ENCODE measurements at places on chromosomes 16 and 17.
A peak's percentile ranks its signal among the peaks of the same experiment; 100 is the strongest.

GRCh38 chr16:71933913-71934695, 38.8 kb downstream of the IST1 start:
- DNase-seq, result no peak

DNA sequence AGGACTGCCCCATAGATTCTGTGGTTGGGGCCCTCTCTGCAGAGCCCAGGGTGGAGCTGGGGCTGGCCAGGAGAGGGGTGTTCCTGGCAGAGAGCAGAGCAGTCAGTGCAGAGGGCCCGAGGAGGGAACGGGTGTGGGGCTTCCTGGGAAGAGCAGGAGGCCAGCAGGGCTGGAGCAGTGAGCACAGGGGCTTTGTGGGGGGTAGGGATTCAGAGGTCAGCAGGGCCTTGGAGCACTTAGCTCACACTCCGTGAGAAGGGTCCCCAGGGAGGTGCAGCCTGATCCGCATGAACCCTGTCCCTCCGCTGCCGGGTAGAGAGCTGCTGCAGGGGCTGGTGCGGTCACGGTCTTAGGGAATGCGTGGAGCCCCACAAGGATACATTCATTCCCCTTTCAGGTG, 113.0 kb upstream of the CIBAR2 start:
- no peak for DNase-seq

GRCh38 chr17:41657176-41657754, 31.4 kb upstream of the EIF1 start:
- no peak for DNase-seq

DNA sequence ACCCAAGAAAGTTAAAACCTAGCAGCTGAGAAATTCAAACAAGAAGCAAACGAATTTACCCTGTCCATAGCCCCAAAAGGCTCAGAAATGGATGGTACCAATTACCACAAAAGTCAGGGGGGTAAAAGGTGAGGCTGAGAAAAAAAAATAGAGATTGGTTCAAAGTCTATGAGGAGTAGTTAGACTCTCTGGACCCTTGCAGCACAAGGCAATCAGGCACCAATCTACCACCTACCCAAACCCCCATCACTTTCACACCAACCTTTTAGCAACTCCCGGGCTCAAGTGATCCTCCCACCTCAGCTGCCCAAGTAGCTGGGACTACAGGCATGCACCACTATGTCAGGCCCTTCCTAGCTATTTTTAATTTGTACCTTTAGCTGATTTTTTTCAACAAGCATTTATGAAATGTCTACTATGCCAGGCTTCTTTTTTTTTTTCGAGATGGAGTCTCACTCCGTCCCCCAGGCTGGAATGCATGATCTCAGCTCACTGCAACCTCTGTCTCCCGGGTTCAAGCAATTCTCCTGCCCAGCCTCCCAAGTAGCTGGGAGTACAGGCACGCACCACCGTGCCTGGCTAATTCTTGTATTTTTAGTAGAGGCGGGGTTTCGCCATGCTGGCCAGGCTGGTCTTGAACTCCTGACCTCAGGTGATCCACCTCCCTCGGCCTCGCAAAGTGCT, 40.8 kb downstream of the USP32 start:
- DNase-seq, result no peak

DNA sequence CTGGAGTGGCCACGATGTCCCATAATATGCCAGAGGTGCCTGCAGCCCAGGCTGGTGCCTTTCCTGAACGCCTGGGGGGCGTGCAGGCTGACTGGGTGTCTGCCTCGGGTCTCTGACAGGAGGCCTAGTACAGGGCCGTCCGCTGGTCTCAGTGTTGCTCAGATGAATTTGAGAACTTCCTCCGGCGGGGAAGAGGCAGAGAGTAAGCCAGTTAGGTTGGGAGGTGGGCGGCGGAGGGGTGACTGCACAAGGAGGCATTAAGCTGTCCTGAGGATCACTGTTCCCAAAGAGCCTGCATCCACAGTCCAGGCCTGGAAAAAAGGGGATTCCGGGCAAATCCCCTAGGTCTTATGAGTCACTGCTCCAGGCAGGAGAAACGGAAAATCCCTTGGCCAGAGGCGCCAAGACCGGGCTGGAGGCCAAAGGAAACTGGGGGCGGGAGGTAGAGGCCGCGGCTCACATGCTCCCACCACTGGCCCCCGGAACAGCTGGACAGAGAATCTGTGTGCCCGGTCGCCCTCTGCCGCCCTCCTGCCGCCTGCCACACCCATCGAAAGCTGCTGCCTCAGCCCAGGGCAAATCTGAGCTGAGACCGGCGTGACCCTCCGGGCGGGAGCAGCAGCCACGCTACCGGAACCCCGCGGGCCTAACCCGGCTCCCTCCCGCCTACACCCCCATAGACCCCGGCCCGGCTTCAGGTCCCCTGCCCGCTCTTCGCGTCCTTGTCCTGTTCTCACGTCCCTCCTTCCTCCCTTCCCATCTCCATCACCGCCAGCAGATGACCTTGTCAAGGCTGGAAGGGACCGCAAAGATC, 1.2 kb downstream of the TRIM47 start:
- peak; percentile 98 for DNase-seq

DNA sequence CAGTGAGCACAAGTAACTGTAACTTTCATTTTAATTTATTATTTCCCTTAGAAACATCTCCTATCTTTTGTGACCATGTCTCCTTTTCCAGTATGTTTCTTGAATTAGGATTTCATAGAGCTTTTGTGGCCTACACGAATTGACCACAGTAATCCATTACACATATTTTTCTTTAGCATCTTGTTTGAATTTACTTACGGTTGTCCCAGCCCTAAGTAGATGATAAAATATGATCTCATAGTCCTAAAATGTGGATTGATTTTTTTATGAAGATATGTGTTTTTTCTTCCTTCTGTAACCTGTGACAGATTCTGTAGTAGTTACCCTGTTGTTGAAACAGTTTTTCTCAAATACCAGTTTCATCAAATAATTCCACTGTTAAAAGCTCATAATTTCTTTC, 61.5 kb downstream of the NF1 start:
- no peak for DNase-seq

- no peak for DNase-seq
These were observed 64.5 kb downstream of the TANGO6 start for GRCh38 chr16:68907781-68908181.

DNA sequence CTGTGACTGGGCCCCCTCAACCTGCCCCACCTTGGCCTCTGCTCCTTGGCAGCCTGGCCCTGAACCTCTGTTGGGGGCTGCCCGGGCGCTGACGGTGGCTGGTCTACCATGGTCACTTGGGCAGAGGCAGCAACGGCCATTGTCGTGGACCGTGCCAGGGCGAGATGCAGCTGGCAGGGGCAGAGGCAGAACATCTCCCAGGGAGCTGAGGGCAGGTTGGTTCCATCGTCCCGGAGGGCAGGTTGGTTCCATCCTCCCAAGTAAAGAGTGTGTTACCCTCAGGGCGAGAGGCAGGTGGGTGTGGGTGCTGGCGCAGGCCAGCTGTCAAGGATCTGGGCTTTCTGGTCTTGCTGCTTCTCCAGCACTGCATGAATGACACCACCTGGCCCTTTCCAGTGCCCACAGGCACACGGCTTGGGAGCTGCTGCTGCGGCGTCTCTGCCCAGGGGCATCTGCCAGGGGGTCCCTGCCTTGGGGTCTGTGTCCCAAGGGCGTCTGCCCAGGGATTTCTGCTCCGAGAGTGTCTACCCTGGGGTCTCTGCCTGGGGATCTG, 12.0 kb downstream of the ACSF3 start:
- no peak for DNase-seq

DNA sequence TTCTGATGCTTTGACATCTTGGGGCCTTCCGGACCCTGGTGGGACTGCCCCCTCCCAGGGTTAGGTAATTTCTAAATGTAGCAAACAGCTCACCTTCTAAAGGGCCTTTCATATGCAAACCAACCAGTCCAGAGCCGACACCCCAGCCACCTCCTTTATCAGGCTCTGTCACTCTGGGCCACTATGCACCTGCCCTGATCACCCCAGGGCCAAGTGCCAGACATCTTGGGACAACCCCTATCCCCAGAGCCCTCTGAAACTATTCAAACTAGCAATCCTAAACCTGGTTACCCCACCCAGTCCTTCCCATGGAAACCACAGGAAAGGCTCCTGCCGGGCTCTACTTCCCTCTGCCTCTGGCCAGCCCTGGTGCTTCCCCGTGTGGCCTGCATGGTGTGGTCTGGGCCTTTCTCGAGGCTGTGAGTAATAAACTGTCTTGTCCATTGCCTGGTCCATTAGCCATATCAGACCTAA, 91.2 kb upstream of the TNRC6C start:
- no peak for DNase-seq

- no peak for DNase-seq
These were observed 41.7 kb upstream of the IL34 start for GRCh38 chr16:70604407-70605282.

Data from coronary artery (tissue), 2 donors.